Hepatocyte (in vitro differentiated cells): ENCODE measurements at places on chromosomes 16 and 17. TPM values are rescaled to one million over a fixed set of nuclear protein-coding genes. Genes with fewer than 3 reads are reported as not detected.
A peak's percentile ranks its signal among the peaks of the same experiment; 100 is the strongest.

NLGN2 gene
- polyA plus RNA-seq, result 4.3 and 6.6 TPM in 2 replicates

DNA sequence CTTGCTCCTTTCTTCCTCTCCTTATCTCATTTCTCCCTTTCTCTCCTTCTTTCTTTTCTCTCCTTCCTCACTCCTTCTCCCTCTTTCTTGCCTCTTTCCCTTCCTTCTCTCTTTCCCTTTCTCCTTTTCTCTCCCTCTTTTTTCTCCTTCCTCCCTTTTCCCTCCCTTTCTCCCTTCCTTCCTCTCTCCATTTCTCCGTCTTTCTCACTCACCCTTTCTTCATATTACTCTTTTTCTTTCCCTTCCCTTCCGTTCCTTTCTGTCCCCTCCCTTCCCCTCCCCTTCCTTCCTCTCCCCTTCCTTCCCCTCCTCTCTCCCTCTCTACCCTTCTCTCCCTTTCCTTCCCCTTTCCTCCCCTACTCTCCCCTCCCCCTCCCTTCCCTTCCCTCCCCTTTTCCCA lies 240.8 kb downstream of the HS3ST3B1 start:
- DNase-seq, result no peak

GRCh38 chr17:15398291-15398690 lies 56.9 kb upstream of the TEKT3 start:
- DNase-seq, result no peak

NTN3 gene
- 1.1 and 2.4 TPM in 2 replicates for polyA plus RNA-seq

DNA sequence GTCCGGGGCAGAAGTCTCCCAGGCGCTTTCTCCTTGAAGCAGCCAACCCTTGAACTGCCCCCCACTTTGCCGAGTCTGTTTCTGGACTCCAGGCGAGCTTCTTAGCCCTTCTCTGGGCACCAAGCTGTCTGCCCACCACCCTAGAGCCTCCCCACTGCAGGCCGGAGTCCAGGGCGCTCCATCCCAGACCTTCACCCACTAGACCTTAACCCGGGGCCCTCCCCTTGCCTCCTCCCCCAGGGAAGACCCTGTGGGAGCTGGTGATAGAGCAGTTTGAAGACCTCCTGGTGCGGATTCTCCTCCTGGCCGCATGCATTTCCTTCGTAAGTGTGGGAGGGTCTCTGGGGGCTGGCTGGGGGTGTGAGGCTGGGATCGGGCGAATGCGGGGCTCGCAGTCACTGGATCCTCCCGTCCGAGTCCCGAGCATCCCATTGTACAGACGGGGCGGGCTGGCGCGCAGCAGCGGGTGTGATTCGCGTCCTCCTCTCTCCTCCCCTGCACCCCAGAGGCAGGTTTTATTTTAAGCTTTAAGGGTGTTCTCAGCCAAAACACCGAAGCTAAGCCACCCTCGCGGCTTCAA lies 1.1 kb downstream of the ATP2A1 start:
- no peak for DNase-seq

- no peak for DNase-seq
Measured at GRCh38 chr17:77724876-77725615, 233.5 kb upstream of the TNRC6C start.

DNA sequence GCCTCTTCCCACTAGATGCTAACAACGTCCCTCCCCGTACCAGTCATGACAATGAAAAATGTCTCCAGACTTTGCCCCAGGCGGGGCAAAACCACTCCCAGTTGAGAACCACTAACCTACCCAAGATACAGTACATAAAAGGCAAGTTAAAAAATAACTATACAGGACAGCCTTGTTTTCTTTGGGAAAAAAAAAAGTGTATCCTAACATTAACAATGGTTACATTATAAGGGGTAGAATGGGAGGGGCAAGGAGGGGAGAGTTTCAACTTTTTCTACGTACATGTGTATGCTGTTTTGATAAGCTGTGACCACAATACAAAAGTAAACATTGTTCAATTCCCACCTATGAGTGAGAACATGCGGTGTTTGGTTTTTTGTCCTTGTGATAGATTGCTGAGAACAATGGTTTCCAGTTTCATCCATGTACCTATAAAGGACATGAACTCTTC lies 94.9 kb downstream of the TOX3 start:
- DNase-seq, result peak; percentile 23

GRCh38 chr16:4239020-4239419 lies 2.9 kb downstream of the SRL start:
- no peak for DNase-seq

DNA sequence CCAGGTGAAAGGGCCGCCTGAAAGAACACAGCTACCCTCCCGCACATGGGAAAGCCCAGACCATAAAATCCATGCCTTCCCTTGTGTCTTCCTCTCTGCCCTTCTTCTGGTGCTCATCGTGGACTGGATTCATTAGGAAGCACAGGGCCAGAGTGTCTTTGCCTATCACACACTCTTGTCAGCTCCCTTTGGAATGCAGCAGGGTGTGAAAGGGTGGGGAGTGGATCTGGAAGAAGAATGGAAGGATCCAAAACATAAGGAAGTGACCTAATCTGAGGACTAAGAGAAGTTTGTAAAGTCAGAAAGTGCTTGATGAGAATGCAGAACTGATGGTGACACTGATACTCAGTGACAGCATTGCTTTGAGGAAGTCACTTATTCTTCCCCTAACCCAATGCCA lies 1147.3 kb upstream of the GOT2 start:
- DNase-seq, result no peak

TEX19 gene
- polyA plus RNA-seq, result not detected in 2 replicates

GRCh38 chr16:56409195-56409594 lies 16.1 kb downstream of the AMFR start:
- no peak for DNase-seq

DNA sequence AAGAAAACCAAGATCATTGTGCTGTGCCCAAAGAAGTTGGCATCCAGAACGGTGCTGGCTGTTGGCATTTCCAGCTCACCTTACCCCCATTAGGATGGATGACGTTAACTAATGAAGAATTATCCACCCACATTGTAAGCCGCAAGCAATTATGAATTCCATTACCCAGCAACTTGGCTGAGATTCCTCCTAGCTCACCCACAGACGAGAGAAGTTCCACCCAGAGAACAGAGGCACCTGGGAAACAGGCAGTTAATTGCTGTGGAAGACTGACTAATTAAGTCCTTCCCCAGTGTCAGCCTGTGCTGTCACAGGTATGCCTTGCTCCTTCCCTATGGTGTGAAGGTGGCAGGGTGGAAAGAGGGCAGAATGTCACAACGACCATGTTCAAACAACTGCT lies 456.2 kb upstream of the CDH5 start:
- DNase-seq, result no peak

C16orf96 gene
- 0.15 TPM in 1 of 2 replicates, not detected in the other for polyA plus RNA-seq

DNA sequence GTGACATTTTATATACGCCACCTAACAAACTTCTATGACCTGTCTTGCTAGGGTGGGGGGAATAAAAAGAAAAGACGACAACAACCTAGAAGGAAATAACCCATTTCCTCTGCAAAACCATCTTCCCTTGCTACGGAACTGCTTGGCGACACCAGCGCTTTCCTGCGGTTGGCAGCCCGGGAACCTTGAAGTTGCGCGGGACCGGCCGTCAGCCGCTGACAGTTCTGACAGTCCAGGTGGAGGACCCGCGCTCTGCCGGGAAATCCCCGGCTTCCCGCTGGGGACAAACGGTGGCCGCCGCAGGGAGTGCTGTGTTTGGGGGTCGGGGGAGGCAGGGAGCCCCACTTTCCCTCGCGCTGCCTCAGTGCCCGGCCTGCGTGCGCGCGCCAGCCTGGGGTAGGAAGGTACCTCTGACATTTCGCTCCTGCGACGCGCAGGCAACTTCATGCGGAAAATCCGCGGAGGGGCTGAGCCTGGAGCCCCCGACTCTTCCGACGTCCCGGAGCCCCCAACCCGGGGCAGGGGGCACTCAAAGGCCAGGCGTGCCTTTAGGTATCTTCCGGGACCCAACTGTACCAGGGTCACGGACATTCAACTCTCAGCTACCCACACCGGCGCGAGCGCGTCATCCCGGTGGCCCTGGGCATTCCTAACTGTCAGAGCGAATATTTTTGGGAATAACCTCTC lies 516 bp downstream of the SLC16A6 start:
- peak; percentile 15 for DNase-seq

- DNase-seq, result no peak
Measured at GRCh38 chr17:80603396-80603795, 58.8 kb downstream of the RPTOR start.

DNA sequence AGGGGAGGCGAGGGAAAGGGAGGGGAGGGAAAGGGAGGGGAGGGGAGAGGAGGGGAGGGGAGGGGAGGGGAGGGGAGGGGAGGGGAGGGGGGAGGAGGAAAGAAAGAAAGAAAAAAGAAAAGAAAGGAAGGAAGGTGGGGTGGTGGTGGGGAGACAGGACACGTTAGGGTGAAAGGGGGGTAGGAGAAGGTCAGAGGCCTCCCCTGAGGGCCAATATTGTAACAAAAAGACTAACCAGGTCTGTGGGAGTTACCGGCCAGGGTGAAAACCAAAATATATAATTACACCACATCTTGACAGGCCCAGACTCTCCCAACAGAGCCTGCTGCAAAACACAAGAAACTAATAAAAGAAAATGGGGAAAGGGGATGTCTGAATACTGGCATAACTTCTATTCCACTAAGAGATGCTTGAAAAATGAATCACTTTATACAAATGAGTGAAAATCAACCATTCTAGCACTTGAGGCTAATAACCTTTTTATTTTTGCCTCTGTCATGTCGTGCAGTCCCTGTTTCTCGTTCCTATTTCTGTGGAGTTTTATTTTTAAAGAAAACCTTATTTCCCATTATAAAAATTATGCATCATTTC lies 10.0 kb downstream of the WDR45B start:
- no peak for DNase-seq

- DNase-seq, result peak; percentile 67
Measured at GRCh38 chr16:24253192-24253591, 2.9 kb upstream of the CACNG3 start.

DNA sequence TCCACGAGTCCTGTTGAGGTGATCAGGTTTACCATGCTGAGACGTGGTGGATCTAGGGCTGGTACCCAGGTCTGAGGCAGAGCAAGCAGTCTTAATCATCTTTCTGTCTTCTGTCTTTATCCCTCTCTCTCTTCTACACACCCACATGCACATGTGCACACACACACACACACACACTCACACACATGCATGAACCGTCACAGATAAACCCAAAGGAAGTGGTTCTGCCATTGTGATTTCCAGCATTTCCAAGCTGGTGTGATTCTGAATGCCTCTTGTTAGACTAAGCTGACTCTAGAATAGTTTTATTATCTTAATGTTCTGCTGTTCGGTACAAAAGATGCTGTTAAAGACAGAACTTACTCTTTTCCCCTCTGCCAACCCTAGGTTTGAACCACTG lies 411.8 kb upstream of the SALL1 start:
- no peak for DNase-seq

- DNase-seq, result no peak
Measured at GRCh38 chr16:54630284-54630967, 300.2 kb upstream of the IRX5 start.

GRCh38 chr17:57396511-57396921 lies 140.2 kb downstream of the MSI2 start:
- no peak for DNase-seq

GRCh38 chr17:43839670-43840108 lies 6.7 kb upstream of the MPP3 start:
- no peak for DNase-seq

- DNase-seq, result no peak
Measured at GRCh38 chr16:19850131-19850817, 34.4 kb downstream of the GPRC5B start.

CACNG5 gene
- not detected in 2 replicates for polyA plus RNA-seq

- DNase-seq, result no peak
Measured at GRCh38 chr17:78322327-78322857, 37.5 kb downstream of the SOCS3 start.

- DNase-seq, result peak; percentile 45
Measured at GRCh38 chr17:28057731-28058246, 15.3 kb downstream of the NLK start.

GRCh38 chr16:85593494-85594221 lies 19.5 kb upstream of the GSE1 start:
- no peak for DNase-seq

GRCh38 chr16:78929841-78930240 lies 670.7 kb downstream of the MAF start:
- DNase-seq, result no peak

CBLN1 gene
- not detected in 2 replicates for polyA plus RNA-seq

DNA sequence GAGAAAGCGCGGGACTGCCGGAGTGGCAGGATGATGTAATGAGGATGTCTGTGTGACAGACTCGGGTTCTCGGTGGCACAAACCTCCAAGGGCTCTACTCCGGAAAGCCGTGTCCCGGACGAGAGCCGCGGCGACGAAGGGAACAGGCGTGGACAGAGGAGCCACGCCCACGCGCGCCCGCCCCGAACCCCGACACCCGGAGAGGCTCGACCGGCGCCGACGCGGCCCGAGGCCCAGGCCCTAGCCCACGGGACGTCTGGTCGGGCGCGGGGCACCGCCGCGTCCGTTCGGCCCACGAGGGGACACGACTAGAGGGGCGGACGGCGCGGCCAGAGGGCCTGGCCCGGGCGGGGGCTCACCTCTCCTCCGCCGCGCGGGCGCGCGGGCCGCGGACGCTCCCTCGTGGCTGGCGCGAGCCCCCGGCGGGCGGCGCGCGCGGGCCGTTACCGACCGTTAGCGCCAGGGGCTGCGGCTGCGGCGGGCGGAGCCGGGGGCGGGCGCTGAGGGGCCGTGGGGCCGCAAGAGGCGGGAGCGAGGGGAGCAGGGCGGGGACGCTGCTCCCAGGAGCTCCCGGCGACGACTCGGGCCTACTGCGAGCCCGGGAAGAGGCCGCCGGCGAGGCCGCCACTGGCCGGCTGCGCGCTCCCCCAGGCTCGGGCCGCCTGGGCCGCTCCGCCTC lies 2.1 kb upstream of the IRX5 start:
- DNase-seq, result peak; percentile 77

DNA sequence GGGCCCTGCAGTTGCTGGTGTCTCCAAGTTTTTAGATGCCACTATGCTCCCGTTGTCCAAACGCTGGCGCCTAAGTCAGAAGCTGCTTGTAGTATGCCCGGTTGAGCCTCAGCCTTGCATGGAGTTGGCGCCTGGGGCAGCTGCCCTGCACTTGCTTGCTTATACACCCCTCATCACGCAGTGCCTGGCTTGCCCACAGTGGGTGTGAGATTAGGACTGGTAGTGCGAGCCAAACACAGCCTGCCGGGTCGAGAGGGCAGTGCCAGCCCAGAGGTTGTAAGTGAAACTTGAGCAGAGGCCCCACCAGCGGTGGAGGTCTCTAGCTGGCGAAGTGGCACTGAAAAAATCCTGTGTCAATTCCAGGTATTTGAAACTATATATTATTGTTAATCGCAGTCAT lies 90.3 kb downstream of the ITFG1 start:
- no peak for DNase-seq

DNA sequence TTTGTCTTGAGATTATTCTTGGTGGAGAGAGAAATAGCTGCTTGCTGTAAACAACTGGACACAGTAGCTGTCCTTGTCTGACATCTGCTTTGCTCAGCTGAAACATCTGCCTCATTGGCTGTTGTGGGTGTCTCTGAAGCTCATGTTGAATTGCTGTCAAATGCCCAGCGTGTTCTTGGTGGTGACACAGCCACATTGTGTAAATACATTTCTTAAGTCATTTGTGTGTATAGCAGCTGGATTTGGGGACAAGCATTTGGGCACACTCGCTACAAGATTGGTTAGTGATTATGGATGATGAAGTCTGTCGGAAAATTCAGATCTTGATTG lies 5.3 kb downstream of the FAM234A start:
- no peak for DNase-seq

GRCh38 chr16:88297178-88297720 lies 85.5 kb upstream of the ZNF469 start:
- DNase-seq, result no peak

- DNase-seq, result no peak
Measured at GRCh38 chr16:10206215-10206614, 24.0 kb upstream of the GRIN2A start.

- DNase-seq, result no peak
Measured at GRCh38 chr17:53017227-53017626, 805.5 kb upstream of the KIF2B start.

- DNase-seq, result no peak
Measured at GRCh38 chr17:22242472-22242871, 550.1 kb downstream of the KCNJ18 start.
